ENCODE measurements at places on chromosomes 7 and 10.

DNA sequence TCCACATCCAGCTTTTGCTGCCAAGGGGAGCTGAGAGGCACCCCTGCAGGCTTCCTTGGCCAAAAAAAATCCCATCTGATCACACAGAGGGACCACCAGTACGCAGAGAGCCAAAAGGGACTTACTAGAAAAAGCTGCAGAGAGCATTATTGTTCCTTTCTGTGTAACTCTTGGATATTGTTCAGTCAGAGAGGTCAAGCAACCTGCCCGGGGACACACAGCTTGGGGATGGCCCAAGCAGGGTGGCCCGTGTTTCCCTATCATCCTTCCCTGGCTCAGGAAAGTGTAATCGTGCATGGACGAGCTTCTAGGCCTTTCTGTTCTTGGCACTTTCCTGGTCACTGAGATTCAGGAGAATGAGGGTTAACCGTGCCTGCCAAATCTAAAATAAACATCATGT, 84.1 kb upstream of the SH2B2 start:
- DNase-seq: no peak

DNA sequence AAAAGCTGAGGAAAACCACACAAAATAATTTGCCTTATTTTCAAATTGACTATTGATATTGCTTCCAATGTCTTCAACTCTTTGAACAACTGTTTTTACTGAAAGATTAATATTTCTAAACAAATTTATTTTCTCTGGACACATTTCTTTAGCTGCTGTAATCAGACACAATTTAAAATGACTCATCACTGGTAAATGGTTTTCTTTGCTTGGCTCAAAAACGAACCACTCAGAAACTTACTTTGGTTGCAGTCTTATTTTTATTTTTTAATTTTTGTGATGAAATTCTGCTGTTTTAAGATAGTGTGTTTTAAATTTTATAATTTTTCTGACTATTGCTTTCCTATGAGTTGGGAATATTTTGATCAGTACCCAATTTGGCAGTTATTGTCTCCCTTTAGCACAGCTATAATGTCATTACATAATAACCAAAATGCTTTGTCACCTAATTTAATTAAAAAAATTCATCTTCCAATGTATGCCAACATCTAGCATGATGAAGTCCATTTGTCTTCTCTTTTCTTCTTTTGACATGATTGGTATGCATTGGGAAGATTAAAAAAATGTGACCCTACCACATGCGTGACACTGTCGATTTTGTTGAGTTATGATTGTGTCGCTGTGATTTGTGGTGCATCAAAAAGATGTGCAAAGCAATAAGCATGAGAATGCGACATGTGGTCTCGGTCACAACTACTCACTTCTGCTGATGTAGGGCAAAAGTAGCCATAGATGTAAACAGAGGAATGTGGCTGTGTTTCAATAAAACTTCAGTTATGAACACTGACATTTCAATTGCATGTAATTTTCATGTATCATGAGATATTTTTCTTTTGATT, 222.3 kb downstream of the SUGCT start:
- peak; percentile 14 for DNase-seq

DNA sequence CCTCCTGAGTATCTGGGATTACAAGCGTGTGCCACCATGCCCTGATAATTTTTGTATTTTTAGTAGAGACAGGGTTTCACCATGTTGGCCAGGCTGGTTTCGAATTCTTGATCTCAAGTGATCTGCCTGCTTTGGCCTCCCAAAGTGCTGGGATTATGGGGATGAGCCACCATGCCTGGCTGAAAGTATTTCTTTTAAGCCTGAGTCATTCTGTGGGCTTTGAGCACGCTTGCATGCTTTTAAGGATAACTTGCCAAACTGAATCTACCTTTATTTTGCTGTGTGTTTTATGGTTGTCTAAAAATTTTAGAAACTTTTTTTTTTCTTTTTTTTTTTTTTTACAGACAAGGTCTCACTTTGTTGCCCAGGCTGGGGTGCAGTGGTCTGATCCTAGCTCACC, 33.2 kb downstream of the CNNM2 start:
- DNase-seq: no peak

DNA sequence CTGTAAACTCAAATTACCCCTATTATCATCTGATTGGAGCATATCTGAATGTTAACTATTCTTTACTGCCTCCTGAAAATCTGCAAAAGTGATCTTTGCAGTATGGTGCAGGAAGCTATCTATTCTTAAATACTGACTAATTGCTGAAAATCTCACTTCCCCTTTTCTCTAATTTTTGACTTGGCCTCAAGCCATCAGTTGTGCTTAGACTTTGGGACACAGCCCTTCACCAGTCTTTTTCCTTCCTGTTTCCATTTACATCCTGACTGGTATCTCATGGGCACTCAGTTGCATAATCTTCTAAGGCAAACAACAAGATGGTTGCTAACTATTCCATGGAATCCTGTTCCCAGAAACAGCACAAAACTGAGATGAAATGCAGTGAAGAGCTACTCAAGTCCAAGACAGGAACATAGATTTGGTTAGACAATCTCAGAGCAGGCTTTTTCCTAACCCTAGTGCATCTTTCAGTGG, 228.5 kb downstream of the SORCS1 start:
- DNase-seq: no peak
